Hematopoietic multipotent progenitor cell treated with erythropoietin and hydrocortisone succinate and interleukin-3 and kit ligand, for 8 days (in vitro differentiated cells): ENCODE measurements at places on chromosomes 16 and 17.
A peak's percentile ranks its signal among the peaks of the same experiment; 100 is the strongest.

DNA sequence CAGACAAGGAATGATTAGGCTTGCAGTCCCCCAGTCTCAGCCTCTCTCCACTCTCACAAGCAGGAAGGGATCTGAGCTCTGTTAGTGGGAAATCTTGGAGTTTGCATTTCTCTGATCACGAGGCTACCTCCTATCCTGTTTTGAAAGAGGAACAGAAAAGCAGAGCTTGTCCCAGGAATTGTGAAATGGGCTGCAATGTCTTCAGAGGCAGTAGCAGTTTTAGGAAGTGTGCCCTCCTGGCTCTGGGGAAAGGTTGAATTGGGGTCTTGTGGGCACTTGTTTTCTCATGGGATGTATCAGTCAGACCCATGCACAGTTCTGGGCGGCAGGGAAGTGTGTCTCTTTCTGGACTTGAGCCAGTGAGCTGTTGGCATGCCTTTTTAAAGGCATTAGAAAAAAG, 22.8 kb downstream of the NUP85 start:
- DNase-seq: no peak

DNA sequence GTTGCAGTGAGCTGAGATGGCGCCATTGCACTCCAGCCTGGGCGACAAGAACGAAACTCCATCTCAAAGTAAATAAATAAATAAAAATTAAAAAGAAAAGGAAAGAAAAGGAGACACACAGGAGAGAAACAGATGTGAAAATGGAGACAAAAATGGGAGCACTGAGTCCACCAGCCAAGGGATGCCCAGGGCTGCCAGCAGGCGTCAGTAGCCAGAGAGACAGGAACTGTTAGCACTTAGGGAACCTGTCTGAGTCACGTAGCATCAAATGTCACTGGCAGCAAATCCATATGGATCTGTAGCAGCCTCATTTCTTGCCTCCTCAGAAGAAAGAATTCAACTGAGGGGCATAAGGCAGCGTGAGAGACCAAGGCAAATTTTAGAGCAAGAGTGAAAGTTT, 79.7 kb downstream of the CYLD start:
- no peak for DNase-seq

DNA sequence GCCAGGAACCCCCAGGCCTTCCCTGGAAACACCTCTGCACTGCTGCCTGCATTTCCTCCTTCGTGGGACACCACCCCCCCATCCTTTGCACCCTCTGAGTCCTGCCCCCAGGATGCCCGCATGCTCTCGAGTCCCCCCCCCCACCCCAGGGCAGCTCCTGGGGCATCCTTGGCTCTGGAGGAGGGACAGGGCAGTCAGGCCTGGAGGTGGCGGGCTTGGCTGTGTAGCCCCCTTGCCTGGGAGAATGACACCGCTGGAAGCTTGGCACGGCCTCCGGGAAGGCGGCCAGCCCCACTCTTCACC, 98.9 kb upstream of the GSE1 start:
- no peak for DNase-seq

DNA sequence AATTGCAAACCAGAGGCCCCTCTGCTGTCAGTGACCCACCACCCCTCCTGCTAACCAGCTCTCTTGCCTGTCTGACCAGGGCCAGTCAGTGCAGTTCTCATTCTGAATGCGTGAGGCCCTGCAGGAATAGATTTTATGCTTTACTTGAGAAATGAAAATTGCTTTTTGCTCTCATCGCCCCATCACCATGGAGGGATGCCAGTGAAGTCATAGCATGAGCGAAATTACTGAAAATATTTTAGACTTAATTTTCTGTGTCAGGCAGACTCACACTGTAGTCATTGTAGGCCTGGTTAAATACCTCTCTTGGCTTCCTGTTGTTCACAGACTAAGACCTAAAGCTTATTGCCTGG, 490.5 kb upstream of the CDH5 start:
- DNase-seq: no peak

DNA sequence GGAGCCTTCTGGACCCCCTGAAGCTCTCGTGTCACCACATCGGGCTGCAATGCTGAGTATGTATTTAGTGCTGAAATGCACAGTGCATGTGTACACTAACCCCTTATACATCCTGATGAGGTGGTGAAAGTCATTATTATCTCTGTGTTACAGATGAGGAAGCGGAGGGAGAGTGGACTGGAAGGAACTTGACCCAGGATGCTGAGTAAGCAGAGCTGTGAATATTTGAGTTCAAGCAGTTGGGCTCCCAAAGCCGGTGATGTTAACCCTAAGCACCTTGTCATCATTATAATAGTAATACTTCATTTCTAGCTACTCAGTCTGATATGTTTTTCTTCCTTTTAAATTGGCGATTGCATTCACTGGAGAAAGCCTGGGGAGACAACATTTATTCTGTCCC, 25.9 kb upstream of the NKD1 start:
- DNase-seq: no peak

GRCh38 chr17:50289991-50290702, 15.9 kb downstream of the TMEM92 start:
- no peak for DNase-seq

DNA sequence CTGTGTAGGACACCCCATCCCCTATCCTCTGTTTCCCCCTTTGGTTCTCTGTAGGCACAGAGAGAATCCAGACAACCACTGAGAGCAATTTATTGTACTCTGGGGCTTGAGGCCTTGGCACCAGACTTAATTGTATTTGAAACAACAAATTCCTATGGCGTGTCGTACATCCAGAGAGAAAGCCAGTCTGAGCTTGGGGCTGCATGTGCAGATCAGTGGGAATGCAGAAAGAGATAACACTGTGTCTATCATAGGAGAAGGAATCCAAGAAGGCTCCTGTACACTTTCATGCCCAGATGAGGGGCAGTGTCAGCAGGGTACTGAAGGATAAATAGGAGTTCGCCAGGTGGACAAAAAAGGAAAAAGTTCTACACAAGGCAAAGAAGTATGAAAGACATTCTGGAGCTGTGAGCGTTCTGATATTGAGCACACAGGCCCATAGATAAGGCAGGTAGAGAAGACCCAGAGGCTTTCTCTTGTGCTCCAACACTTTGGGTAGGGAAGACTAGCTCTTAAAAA, 22.0 kb upstream of the IL4R start:
- DNase-seq: no peak

DNA sequence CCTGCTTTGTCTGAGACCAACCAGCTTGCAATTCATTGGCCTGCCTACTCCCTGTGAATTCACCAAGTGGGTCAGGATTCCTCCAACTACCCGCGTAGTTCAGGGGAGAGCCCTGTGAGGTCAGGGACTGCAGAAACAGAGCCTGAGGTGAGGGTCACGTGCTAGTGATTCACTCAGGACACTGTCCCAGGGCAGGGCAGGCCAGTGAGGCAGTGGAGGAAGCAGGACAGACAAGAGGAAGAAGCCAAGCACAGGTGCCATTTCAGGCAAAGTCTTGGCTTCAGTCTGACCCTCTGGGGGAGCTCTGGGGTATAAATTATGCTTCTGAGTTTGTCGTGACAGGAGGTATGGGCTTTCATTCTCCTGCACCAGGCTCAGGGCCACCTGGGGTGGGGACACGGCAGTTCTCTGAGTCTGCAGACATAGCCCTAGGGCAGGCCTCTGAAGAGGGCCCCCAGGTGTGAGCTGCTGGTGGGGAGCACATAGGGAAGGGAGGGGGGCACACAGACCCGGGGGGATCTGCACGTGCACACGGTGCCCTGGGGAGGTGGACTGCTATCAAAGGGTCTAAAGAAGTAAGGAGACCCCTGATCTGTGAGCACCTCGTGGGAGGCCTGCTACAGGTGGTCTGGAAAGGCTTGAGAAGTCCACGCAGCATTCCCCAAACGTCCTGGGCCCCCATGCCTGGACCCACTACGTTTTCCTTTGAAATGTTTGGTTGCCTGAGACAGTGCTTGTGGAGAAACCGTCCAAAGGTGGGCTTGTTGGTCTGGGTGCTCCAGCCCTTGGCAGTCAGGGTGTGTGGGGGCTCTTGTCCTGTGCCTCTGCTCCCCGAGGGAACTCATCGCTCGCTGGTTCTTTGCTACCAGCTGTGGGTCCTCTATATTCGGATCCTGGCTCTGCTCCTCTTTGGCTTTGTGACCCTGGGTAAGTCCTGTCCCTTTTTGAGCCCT, 46.4 kb downstream of the NKD1 start:
- DNase-seq: no peak

DNA sequence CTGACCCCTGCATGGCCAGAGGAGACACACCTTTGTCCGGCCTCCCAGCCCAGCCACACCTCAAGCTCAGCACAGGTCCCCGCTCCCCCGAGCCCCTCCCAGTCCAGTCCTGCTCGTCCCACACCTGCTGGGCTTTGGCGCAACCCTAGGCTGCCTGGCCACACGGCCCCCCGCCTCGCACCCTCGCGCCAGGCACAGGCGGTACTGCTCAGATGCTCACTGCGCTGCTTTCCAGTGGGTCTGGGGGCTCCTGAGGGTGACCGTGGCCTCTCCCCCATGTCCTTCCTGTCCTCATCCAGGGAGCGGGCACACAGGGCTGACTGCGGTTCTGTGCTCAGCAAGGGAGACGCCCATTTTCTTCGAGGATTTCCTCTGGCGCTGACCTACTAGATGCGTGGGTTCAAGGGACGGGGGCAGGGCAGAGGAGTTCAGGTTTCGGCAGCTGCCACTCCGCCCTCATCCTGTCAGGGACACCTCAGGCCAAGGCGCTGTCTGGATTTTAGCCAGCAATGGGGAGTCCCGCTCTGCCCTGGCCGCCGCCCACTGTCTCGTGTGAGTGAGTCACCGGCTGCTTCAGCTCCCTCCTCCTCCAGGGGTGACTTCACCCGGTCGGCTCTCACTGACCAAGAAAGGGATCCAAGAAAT, 118.0 kb upstream of the ZNF469 start:
- peak; percentile 94 for DNase-seq

DNA sequence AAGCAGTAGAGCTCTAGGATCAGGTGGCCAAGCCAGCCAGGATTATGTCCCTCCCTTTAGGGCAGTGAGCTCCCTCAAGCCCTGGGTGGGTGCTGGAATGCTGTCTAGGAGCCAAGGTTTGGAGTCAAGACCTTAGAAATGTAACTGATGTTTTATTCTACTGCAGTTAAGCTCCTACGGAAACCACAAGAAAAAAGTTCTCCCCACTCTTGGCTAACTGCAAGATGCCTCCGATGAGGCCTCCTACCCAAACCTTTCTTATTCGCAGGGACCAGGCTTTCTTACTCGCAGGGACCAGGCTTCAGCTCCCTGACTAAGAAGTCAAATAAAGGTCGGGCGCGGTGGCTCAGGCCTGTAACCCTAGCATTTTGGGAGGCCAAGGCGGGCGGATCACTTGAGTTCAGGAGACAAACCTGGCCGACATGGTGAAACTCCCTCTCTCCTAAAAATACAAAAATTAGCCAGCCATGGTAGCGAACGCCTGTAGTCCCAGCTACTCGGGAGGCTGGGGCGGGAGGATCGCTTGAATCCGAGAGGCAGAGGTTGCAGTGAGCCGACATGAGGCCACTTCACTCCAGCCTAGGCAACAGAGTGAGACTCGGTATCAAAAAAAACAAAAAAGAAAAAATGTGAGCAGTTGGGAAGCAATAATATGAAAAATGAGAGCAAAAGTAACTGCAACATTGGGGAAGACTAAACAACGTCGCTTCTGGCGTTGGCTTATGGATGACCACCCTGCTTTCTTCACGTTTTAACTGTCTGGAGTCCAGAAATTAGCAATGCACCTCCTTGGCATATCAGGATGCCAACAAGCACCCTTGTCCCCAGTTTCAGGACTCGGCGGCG, 31.7 kb upstream of the ARL4D start:
- DNase-seq: no peak

DNA sequence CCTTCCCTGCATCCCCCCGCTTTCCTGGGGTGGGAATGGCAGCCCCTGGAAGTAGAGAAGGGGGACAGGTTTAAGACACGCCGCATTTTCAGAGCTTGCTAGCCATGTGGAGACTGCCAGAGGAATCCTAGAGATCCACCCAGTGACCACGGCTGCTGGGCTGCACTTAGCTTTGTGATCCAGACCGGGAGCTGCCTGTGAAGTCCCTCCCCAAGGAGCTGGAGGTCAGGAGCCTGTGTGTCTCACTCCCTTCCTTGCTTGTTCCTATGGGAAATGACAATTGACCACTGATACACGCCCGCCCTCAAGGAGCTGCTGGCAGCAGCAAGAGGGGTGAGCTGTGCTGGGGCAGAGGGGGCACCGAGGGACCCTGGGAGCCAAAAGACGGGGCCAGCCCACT, 73.7 kb downstream of the SREBF1 start:
- no peak for DNase-seq

GRCh38 chr16:86287664-86288201, 222.6 kb upstream of the FOXF1 start:
- no peak for DNase-seq

DNA sequence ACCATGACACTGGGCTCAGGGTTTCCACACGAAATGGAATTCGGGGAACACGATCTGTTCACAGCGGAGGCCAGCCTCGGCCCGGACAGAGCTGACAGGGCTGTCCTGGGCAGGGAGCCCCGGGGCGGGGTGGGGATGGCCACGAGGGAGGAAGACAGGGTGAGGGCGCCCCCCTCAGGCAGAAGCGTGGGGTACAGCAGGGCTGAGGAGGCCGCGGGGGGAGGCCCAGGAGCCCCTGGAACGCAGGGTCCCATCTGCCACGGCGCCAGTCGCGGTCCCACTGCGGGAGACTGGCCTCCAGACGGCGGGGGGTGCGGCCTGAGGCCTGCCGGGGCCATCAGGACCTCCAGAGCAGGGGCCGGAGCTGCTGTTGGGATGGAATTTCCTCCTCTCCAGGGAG, 75.9 kb downstream of the LMF1 start:
- no peak for DNase-seq

GRCh38 chr16:88624977-88625576, 13.3 kb upstream of the IL17C start:
- DNase-seq: no peak

- peak; percentile 10 for DNase-seq
Observed at GRCh38 chr17:40442392-40443195, 656 bp upstream of the IGFBP4 start.

DNA sequence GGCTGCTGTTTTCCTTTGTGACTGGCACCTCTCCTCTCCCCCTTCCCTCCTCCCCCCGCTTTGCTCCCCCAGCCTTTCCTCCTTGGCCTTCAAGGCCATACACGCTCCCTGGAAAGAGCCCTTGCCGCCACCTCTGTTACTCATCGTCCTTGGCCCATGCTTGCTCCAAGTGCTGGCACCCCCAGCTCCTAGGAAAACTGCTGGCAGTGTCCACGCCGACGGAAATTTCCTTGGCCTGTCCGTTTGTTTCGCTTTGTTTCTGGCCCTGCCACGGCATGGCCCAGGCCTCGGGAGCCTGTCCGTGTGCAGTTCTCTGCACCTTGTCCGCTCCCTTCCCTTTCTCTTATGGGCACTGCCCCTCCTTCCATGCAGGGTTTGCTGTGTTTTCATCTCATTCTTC, 18.0 kb downstream of the CA5A start:
- no peak for DNase-seq
